ENCODE measurements at places on chromosomes 6 and 20.
A peak's percentile ranks its signal among the peaks of the same experiment; 100 is the strongest.

DNA sequence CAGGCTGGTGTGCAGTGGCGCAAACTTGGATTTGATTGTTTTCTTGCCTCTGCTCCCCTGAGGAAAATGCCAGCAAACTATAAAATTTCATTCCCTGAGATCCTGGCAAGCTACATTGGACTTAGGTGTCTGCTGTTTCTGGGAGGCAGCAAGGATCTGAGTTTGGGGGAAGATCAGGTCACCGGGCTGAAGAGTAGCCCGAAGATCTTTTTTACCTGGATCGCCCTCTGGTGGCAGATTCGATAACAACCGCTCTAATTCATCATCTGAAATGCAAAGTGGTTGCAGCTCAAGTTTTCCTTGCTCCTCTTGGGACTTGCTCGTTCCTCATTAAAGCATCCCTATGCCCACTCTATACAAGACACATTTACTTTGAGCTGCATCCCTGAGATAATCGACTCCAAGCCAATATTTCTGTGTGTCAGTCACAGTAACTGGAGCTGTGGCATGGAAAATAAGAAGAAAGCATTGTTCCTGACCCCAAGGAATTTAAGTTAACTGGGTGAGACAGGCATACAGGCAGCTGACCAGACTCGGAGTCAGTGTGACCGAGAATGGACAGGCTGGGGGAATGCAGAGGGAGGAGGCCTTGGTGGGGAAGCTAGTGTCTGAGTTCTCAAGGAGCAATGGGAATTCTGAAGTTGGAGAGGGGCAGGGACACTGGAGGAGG lies 131.8 kb upstream of the PROKR2 start:
- DNase-seq, result peak; percentile 17

- peak; percentile 65 for DNase-seq
These were observed 121.0 kb downstream of the BCAS1 start for GRCh38 chr20:53949319-53949839.

GRCh38 chr6:35485402-35485877 lies 11.4 kb downstream of the TEAD3 start:
- no peak for DNase-seq

DNA sequence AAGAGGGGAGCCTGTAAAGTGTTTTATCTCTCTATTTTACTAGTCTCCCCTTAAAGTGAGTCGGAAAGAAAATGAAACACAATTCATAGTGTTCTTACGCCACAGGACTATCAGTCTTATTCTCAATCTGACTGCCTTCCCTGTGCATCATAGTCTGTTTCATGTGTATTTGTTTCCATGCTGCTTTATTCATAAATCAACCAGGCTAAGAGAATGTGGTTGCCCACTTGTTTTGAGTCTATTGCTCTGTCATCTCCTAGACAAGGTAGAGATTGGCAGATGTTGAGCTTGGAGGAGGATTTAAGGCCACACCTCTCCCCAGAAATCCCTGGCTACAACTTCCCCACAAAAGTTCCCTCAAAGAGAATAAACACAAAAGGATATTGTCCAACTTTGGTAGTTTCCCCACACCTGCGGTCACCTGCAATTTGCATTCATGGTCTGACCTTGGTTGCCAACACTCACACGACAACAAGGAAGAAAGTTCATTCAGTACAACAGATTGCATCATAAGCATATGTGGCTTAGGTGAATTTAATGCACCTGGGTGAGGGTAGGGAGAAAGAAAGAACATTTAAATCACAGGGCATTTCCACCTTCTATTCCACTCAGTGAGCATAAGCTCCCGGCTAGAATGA lies 167.1 kb upstream of the FBXL4 start:
- no peak for DNase-seq

DNA sequence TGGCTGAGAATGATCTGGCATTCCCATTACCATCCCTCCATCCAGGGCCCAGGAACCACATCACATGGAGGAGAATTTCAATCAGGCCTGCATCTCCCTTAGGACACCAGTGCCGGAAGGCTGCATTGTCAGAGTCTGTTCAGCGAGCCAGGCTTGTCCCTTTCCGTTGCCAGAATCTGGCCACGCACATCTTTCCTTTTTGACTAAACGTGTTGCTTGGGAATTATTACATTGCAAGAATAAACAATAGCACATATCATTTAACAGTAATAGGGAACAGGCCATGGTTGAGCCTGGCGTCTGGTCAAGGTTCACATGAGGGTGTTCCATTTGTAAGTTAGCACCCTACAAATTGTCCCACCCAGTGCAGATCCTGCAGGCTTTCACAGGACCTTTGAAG lies 42.8 kb downstream of the SOBP start:
- DNase-seq, result no peak

GRCh38 chr6:80438772-80439171 lies 332.3 kb downstream of the BCKDHB start:
- DNase-seq, result no peak

DNA sequence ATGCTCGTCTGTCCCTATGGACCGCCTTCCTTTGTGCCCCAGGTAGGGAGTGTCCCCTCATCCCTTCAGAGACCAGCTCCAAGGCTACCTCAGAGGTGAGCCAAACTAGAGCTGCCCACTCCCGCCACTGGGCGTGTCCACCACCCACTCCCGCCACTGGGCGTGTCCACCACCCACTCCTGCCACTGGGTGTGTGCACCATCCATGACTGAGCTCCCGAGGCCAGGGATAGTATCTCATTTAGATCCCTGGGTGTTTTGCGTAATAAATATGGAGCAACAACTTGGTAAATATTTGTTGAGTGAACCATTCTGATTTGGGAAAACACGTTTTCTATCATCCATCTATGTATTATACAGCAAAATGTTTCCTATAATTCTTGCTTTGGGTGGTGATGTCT lies 68.8 kb downstream of the ZBTB2 start:
- no peak for DNase-seq

DNA sequence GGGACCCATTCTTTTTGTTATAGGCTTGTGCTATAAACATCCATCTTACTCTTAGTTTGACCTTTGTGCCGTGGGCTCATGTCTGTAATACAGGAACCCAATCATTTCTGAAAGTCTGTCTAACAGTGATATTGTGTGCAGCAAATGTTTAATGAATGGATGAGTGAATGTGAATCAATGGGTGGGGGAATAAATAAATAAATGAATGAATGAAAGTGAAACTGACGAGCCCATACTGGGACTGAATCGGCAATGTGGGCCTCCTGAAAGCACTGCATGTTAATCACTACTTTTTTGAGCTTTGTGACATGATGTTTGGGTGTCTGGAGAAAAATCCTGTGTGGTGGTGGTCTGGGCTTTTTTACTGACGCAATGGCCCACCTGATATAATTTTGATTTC lies 175.0 kb downstream of the GMPR start:
- DNase-seq, result no peak

- no peak for DNase-seq
These were observed 22.5 kb downstream of the SERINC1 start for GRCh38 chr6:122449069-122449468.

GRCh38 chr6:111605100-111605751 lies 452 bp downstream of the TRAF3IP2 start:
- no peak for DNase-seq

- DNase-seq, result no peak
These were observed 111.5 kb downstream of the TIAM2 start for GRCh38 chr6:155106456-155107115.

DNA sequence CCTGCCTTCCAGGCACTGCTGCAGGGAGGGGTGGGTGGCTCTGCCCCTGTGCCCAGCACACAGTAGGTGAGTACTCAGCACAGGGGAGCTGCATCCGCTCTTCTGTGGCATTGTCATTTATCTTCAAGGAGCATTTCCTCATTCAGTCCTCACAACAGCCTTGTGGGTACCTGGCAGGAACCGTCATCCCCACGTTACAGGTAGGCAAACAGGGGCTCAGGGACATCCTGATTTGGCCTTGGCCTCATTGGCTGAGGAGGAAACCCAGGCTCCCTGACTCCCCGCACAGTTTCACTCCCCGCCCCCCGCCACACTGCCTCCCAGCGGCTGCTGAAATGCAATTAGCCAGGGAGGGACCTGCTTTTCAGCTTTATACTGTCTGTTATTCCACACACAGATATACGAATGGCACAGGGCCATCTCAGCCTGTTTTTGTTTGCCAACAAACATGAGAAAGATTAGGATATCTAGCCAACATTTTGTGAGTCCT lies 24.2 kb upstream of the PNPLA1 start:
- DNase-seq, result no peak

- no peak for DNase-seq
These were observed 25.0 kb downstream of the TTK start for GRCh38 chr6:80029470-80029869.

DNA sequence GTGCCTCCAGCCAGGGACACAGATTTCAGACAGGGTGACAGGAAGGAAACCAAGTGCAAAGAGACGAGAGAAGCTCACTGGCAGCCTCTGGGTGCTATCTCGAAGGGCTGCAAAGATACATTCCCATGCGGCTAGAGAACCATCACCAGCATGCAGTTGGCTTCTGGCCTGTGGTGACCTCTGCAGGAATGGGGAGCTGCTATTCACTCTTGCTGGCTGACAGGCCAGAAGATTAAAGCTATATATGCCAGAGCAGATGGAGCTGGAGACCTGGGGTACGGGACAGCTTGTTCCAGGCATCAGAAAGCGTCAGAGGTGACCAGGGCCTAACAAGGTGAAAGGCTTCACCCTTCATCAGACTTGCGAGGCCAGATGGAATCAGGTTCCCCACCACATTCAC lies 20.0 kb downstream of the MAP1LC3A start:
- DNase-seq, result no peak

GRCh38 chr20:45470262-45470931 lies 844 bp downstream of the WFDC2 start:
- peak; percentile 9 for DNase-seq

- DNase-seq, result no peak
These were observed 30.8 kb upstream of the SCRT2 start for GRCh38 chr20:706366-706885.

DNA sequence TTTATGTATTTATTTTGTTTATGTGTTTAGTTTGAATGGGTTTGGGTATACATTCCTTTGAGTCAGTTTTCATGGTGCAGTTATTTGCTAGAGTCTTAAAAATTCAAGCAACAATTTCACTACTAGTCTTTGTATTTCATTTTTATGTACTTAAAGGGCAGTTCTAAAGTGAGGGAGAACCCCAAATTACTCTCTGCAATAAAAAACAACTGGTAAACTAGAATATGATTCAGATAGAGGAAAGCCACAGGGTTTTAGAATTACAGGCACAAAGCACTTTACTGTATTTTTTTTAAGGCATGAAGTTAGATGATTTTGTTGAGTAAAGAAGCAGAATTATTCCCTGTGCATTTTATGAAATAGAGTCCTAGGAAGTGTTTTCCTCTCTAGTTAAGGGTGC lies 183.3 kb downstream of the ARID1B start:
- no peak for DNase-seq

- DNase-seq, result no peak
These were observed 19.2 kb upstream of the POLR1H start for GRCh38 chr6:30041821-30042220.

DNA sequence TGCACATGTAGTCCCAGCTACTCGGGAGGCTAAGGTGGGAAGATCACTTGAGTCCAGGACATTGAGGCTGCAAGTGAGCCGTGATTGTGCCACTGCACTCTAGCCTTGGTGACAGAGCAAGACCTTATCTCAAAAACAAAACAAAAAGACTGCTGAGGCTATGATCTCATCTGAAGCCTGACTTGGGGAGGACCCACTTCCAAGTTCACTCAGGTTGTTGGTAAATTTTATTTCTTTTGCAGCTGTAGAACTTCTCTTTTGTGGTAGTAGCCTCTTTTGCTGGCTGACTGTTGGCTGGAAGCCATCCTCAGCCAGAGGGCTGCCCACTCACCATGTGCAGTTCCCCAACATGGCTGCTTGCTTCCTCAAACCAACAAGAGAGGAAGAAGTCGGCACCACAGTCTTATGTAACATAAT lies 36.8 kb upstream of the ME1 start:
- no peak for DNase-seq

DNA sequence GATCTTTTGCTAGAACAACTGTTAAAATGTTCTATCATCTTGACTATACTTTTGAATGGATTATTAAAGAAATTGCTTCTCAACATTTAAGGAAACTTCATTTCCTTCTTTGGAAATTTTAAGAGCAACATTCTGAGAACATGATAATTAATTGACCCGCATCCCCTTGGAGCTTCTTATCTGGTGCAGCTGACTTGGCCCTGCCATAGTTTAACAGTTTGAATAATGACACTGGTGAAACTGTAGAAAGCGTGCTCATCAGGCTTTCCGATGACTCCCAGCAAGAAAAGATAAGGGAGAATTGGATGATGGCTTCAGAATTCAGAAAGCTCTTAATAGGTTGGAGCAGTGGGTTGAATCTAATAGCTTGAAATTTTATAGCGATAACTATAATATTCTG lies 38.1 kb downstream of the SNX9 start:
- DNase-seq, result no peak

- DNase-seq, result no peak
These were observed 71.2 kb downstream of the CD24 start for GRCh38 chr6:106903299-106903698.

GRCh38 chr20:63955281-63955826 lies 862 bp downstream of the UCKL1 start:
- no peak for DNase-seq

DNA sequence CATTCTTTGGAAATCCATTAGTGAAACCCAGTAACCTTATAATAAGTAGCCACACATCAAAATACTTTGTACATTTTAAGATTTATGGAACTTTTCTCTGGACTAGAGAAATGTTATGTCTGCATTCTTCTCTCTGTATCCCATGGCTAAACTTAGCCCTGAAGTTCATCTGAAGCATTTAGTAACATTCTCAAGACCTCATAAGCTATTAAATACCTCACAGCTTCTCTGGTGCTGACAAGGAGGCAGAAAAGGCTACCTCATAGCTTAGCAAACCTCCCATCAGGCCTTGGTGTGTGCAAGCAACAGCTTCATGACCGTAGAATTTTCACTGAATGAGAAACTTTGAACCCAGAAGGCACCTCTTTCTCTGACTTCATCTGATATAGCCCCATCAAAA lies 38.9 kb upstream of the HDGFL1 start:
- DNase-seq, result no peak

Data from stimulated activated CD4-positive, alpha-beta T cell treated with anti-CD3 and anti-CD28 coated beads, Interleukin-12 subunit alpha, Interleukin-12 subunit beta, amount 100 ng/mL, for 48 hours (primary cell).